ENCODE measurements at places on chromosomes 2 and 18.

GRCh38 chr2:210003359-210003758, 921 bp downstream of the RPE start:
- no peak for DNase-seq

DNA sequence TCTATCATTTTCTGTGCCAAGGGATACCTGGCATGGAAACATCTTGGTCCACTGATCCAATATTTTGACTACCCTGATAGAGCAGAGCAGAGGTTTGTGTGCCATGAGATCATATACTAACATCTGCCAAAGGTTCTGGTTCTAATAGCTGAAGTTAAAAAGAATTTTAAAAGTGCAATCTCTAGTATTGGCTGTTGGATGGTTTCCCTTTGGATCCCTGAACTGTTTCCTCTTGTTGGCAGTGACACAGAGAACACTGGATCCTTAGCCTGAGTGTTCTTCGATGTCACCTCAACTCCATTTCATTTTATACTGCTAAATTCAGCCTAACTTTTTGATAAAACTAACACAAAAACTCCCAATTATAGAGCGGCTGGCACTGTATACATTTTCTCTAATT, 169.3 kb upstream of the FBXO11 start:
- DNase-seq = no peak

DNA sequence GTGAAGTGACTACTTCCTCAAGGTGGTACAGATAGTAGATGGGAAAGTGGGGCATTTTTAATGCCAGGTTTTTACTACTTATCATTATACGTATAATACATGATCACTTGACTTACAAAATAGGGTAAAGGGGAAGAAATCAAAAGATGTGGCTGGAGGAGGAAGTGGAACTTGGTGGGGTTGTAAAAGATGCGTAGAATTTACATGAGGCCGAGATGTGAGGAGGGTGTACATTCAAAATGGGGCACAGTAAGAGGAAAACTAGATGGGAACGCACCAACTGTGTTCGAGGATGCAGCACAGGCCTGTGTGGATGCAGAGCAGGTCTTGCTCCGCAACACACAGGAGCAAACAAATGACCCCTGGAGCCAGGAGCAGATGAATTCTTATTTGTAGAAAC, 403.3 kb downstream of the TXNL1 start:
- no peak for DNase-seq

GRCh38 chr2:100554798-100555407, 7.9 kb upstream of the PDCL3 start:
- peak; percentile 60 for DNase-seq

GRCh38 chr2:12960671-12961070, 243.9 kb downstream of the TRIB2 start:
- DNase-seq = no peak

- DNase-seq = no peak
Measured at GRCh38 chr2:202847693-202848524, 23.7 kb downstream of the ICA1L start.

DNA sequence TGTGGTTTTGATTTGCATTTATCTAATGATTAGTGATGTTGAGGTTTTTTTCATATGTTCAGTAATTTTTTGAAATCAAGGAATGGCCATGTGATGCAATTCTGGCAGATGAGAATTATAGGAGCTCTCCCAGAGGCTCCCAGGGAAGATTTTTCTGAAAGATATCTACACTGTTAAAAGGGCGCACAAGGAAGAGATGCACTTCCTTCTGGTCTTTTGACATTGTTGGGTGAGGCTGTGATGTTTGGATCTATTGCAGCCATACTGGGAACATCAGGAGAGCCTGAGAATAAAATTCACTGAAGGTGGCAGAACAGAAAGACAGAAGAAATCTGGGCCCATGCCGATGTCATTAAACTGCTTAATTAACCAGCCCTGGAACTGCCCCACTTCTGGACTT, 108.5 kb downstream of the DDX1 start:
- no peak for DNase-seq

DNA sequence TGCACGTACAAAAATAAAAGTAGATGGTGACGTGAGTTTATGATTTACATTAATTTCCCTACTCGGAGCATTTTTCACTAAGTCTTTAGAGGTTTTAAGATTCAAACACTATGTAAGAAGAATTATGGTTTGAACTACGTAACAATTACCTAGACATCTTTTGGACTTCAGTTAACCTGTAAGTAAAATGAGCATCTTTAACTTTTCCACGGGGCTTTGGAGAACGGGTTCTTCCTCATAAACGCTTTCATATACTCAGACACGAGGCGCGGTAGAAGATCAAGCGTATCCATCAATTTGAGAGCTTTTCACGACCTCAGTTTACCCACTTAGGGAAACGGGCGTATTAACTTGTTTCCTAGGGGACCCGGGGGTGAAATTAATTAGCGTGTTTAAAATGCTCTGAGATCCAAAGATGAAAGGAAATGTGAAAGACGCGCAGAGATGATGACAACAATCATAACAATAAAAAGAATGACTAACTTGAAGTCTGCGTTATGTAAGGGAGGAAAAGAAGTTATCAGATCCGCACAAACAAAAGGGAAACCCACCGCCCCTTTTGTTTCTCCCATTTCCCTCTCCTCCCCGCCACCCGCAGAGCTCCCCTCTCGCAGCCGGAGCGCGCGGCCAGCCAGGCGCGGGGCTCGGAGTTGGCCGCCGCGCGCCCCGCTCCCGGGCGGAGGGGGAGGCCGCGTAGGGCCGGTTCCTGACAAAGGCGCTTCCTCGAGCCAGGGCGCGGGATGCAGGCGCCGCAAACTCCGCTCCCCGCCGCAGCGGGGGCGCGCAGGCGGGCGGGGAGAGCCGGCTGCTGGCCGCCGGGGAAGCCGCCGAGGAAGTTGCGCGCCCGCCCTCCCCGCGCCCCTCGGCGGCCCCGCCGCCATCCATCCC, 807 bp downstream of the PELI1 start:
- DNase-seq = peak; percentile 75

- no peak for DNase-seq
Measured at GRCh38 chr18:24031916-24032315, 17.4 kb downstream of the TTC39C start.

DNA sequence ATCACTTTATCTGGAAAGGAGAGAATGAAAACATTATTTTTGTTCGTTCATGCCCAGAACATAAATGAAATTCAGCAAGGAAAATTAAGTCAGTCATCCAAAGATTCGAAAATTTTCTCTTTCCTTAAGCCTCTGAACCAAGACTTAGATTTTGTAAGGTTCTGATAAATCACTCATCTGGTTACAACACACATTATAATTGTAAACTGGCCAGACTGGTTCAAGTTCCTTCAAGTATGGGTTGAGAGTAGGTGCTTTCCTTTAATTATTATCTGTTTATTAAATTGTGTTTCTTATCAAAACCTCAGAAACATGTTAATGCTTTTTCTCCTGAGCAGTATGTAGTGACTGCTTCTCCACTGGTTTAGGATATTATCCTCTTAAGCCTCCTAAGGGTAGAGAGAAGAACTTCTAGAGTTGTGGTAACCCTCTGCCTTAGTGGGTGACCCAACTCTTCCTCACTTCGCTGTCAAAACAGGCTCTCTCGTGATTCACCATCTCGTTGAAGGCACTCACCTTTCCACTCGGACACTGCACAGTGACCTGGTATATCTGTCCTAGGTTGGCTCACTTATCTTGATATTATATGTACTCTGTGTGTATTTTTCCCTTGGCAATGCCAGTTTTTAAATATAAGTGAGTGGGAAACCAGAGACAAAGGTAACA, 325.9 kb downstream of the PAX3 start:
- no peak for DNase-seq

DNA sequence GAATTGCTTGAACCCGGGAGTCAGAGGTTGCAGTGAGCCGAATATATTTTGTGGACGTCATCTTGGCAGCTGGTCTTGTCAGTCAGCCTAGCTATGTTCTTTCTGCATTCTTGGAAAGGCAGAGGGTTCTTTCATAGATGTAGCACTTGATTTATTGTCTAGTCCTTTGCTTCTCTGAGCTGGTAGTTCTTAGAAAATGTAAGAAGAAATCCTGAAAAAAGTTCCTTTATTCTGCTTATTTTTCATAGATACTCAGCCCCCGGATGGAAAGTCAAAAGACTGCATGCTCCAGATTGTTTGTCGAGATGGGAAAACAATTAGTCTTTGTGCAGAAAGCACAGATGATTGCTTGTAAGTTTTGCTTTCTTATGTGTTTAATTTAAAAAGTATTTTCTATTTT, 21.3 kb downstream of the PLEKHB2 start:
- DNase-seq = no peak

DNA sequence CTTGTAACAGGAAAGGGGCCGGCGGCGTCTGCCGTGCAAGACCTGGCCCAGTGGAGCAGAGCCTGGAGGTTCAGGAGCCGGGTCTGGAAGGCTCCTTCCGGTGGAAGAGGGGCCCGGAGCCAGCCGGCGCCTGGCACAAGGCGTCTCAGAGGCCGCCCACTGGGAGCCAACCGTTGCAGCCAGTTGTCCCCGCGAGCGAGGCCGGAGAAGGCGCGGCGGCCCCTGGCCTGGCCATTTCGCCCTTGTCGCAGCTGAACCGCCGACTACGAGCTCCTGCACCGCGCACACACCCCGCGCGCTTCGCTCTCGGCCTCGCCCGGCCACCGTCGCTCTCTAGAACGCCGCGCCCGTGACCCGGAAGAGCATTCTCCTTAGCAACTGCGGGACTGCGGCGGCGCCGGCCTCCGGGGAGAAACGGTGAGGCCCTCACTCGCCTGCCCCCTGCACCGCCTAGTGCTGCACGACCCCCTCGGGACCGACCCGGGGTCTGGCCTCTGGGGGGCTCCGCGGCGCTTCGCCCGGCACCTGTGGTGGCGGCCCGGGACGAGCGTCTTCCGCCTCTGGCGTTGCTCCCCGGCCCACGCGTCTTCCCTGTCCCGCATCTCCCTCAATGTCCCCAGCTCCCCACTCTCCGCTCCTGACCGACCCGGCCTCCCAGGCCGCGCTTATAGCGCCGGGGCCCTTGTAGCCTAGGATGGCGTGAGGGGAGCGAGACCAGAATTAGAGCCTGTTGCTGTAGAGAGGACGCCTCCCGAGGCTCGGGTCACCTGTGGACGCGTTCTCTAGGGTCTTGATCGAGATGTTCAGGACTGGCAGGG, at the start of gene DIS3L2:
Gene DIS3L2, plus strand, starts transcription at position 365 of the 818 bp plus-strand sequence. CDS start 53,215 bp downstream, outside the sequence.
- DNase-seq = peak; percentile 86

GRCh38 chr18:12301263-12302005, 6.6 kb upstream of the TUBB6 start:
- no peak for DNase-seq

- no peak for DNase-seq
Measured at GRCh38 chr2:180520206-180520605, 460.2 kb upstream of the UBE2E3 start.

- DNase-seq = no peak
Measured at GRCh38 chr2:226247289-226248275, 552.0 kb downstream of the IRS1 start.

DNA sequence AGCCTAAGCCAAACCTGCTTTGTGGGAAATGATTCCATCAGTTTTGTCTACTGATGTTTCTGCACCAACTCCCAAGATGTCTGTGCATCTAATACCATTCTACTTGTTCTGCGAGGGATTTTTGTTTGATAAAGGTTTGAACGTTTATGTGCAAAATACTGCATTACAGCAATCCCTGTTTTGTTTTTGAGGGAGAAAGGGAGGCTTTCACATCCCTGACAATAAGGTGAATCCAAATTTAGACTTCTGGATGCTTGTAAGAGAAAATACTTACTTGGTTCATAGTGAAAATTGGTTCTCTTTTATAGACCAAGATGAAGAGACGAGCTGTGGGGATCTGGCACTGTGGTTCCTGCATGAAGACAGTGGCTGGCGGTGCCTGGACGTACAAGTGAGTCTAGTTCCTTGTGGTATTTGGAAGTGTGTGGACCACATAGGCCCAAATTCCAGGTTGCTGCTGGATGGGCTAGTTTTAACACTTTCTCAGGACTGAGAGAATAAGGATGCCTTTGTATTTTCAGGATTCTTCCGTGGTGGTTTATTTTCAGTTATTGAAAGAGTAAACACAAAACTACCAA, 1.1 kb downstream of the RPL37A start:
- DNase-seq = no peak

DNA sequence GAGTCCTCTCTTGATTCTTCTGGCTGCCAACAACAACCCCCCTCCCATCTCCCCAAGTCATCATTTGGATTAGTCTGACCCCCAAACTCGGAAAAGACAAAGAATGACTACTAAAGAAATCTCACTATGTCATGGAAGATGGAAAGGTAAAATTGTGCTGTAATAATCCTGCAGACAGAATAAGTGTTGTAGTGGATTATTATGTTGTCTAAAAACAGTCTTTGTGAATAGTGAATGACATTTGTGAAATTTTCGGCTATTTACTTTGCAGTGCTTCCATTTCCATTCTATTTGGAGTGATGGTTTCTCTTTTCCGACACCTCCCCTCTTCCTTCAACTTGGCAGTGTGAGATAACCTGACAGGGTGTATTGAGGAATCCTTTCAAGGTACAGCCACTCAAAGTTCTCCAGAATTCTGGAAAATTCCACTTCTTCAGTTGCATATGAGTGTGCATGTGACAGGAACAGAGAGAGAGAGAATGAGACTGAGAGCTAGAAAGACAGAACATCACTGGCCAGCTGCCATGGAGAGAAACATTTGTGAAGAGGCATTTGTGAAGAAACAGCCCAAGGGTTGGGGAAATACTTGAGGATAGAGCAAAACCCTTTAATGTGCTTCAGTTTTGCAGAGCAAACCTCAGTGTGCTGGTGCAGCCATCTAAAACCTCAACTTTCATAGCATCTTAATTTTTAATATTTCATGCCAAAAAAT, 141.9 kb upstream of the DLX2 start:
- DNase-seq = no peak

DNA sequence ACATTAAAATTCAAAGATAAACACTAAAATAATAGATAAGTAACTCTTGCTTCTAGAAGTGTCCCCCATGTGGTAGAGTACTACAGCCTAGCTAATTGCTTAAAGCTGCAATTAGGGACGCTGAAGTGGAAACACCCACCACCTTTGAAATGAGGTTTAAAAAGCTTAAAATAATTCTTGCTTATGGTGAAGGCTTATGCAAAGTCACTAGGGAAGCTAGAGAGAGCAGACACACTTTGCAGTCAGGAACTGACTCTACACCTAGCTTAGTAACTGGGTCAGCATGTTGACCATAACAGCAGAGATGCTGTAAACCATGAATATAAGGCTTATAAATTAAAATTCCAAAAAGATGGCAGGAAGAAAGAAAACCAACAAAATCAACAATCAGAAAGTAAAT, 65.4 kb upstream of the DSG1 start:
- no peak for DNase-seq

GRCh38 chr2:191496838-191497237, 181.1 kb upstream of the NABP1 start:
- DNase-seq = no peak

DNA sequence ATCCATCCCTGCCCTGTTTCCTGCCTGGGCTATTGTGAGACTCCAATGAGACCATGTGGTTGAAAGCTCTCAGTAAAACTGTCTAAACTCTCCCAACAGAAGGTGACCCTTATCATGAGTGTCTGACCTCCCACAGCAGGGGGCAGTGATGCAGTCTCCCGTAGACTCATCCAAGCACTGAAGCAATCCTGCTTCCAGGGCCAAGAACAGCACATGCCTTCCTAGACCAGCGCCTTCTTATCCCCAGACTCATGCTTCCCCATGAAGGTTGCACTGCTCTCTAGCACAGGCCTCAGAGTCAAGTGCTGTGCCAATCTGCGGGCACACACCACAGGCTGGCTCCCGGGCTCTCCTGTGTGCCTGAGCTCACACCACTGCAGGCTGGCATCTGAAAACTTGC, 112.3 kb downstream of the TNS1 start:
- DNase-seq = no peak

- DNase-seq = no peak
Measured at GRCh38 chr2:207970826-207971180, 54.5 kb downstream of the PLEKHM3 start.

GRCh38 chr2:116769514-116769913, 1045.0 kb upstream of the DDX18 start:
- DNase-seq = no peak

- no peak for DNase-seq
Measured at GRCh38 chr2:32553829-32554432, 73.9 kb upstream of the TTC27 start.

Data from activated naive CD8-positive, alpha-beta T cell treated with anti-CD3 and anti-CD28 coated beads, Interleukin-2, amount 10 ng/mL, durations not matched to agents 7 days and 5 days (primary cell).